Stimulated activated CD4-positive, alpha-beta T cell treated with anti-CD3 and anti-CD28 coated beads, Interleukin-1b, Interleukin-23, amount 100 ng/mL, for 48 hours (primary cell): ENCODE measurements at places on chromosomes 11 and 22.
A peak's percentile ranks its signal among the peaks of the same experiment; 100 is the strongest.

DNA sequence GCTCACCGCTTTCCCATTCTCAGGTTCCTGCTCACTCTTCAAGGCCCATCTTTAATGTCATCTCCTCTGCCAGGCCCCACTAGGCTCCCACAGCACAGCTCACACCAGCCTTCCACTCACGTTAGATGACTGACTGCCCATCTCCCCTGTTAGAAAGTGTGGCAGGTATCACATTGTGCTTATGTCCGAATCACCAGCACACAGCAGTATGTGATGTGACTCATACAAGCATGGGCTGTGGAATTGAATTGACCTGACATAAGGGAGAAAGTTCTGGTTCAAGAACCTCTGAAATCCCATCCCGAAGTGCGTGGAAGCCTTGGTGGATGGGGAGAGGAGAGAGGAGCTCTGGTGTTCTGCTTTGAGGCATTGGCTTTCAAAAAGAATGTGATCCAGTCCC, 6.5 kb downstream of the VSTM5 start:
- no peak for DNase-seq

- DNase-seq = no peak
Measured at GRCh38 chr11:36750349-36750748, 152.3 kb upstream of the RAG2 start.

DNA sequence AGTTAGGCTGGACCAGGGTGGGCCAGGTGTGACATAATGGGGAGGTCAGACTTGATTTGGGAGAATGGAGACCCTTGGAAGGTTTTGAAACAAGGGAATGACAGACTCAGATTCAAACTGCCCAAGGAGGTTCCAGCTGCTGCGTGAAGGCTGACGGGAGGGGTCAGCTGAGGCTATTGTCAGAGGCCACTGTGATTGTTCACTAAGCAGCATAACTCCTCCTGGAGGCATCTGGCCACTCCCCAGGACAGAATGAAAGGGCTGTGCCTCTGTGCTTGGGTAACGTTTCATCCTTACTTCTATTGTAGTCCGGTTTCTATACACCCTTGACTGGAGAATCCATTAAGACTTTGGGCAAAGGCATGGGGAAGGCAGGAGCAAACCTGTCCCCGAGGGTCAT, 126.6 kb downstream of the DSCAML1 start:
- no peak for DNase-seq

DNA sequence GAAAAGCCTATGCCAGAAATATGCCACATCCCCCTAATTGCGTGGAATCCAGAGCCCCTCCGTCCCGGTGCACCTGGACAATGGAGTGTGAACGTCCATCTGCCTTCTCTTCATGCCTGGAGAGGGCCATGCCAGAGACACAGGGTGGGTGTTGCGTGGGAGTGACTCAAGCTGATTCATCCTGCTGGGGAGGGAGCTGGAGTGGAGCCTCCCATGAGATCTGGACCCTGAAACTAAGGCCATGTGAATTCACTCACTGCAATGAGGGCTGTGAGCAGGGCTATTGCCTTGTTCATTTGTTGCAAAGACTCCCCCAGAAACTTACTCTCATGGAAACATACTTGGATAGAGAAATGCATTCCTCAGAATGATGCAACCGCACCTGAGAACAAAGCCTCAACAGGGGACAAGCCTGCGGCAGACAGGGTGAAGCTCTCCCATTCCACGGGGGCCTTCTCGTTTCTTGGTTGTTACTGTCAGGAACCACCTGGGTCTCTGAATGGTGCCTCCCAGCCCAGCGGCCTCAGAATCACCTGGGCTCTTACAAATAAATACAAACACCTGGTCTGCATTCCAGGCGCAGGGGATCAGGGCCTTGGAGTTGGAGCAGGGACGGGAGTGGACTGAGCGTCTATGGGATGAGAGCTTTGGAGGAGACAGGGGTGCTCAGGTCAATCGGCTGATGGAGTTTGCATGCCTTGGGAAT, 1031.2 kb downstream of the BRD1 start:
- DNase-seq = no peak

DNA sequence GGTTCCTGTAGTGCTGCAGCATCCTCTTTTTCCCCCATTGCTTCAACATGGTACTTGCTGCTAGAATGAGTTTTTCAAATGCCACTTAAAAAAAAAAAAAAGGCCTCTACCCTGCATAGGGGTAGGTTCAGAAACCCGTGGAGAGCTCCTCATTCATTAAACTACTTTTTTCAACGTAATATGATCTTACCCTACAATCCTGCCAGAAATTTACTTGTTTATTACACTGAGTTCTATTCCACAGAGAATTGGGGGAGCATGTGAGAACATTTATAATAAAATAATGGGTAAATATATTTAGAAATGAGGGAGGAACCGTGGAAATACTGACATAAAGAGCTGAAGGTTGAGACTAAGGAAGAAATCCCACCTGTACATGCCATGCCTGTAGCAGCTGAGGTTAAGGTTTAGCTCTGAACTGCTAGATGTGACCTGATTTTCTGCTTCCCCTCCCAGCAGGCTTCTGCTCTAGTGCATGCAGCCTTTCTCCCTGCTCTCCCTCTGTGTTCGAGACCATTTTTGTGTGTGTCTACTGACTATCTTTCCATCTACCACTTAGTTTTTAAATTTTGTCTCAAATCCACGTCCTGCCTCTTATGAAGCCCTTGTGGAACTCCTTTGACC, 225.7 kb downstream of the DDX10 start:
- no peak for DNase-seq

DNA sequence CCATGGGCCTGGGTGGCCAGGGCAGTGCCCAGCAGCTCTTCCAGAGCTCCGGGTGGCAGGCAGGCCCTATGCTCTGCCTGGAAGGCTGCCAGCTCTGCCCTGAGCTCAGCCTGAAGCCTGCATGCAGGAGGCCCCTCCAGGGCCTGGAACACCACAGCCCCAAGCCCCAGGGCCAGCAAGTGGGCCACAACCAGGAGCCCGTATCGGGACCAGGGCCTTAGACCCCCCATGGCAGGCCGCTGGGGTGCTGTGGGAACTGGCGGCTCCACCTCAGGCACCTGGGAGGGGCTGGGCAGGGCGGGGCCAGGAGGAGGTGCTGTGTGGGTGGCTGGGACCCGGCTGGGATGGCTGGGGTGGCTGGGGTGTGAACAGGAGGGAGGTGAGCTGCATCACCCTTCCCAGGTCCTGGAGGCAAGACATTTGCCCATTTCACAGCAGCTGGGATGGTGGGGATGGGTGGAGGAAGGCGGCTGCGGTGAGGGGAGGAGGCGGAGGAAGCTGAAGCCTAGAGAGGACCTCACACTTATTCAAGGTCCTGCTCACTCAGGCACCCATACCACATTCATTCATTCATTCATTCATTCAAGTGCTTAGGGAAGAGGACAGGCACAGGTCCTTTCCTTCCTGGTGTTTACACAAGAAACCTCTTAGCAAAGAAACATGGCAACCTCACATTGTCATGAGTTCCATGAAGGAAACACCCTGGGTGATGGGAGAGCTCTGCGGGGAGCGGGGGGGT, at the start of gene KCNK7:
Gene KCNK7, minus strand, starts transcription at position 258 of the 739 bp plus-strand sequence. Its CDS starts 28 bp downstream, at position 230.
- no peak for DNase-seq

DNA sequence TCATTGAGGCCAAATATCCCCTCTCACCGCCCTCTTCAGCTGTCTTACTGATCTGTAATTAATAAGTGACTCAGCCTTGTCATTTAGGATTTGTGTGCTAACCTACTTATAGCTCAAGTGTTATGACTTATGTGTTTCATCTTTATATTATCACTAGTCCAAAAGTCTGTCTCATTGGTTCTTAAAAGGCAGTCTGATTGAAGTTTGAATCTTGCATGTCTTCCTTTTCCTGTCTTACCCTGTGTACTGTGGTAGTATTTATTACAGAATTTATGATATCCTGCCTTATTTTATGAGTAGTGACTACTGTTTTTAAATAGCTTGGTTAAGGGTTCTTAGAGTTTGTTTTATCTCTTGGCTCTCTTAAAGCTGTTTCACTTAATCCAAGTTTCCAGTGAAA, 6.3 kb downstream of the DEPDC7 start:
- DNase-seq = no peak

- no peak for DNase-seq
Measured at GRCh38 chr22:26903030-26903856, 245.9 kb downstream of the MIAT start.

- DNase-seq = no peak
Measured at GRCh38 chr22:33850724-33851123, 69.6 kb downstream of the LARGE1 start.

DNA sequence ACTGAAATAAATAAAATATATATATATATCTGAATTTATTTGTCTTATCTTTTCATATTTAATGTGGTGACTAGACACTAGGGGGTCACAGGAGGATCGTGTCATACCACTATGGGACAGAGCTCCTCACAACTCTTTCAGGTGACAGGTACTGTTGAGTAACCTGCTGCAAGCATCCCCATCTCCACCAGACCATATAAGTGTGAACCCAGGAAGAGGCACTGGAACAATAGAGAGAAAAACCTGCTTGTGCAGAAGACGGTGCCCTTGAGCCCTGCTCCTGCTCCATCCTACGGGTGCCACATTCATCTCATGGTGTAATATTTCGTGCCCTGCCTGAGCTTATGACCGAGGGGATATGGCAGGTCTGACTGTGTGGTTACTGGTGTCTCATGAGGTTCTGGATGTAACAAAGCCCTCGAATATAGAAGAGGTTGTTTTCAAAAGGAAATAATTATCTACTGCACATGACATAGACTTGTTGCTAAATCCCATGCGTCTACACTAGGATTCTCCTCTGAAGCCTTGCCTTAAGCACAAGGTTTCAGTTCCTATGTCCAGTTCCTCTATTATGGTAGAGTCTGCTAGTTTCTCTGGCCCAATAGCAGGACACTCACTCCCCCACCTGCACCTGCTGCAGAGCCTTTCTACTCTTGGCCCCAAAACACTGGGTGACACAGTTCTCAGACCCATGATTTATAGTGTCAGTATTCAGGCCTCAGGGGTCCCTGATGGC, 70.4 kb downstream of the GGTLC2 start:
- DNase-seq = no peak

GRCh38 chr22:23970201-23970641, 3.5 kb downstream of the DDTL start:
- no peak for DNase-seq

DNA sequence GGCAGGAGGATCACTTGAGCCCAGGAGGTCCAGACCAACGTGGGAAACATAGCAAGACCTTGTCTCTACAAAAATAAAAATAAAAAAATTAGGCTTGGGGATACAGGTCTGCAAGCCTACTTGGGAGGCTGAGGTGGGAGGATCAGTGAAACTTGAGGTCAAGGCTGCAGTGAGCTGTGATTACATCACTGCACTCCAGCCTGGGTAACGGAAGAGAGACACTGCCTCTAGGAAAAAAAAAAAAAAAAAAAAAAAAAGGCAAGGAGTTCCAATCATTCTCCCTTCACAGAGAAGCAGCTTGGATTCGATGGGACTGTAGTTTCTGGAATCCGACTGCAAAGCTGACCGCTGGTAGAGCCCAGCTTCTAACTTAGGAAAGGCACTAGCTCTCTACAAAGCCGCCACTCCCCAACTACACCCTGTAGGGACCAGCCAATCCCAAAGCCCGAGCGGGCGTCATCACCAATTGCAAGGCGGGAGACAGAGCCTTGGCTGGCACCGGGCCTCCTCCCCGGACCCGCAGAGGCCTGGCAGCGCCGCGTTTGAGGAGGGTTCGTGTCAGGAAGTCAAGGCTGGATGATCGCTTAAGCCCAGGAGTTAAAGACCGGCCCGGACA, 716 bp upstream of the DDB2 start:
- peak; percentile 91 for DNase-seq

DNA sequence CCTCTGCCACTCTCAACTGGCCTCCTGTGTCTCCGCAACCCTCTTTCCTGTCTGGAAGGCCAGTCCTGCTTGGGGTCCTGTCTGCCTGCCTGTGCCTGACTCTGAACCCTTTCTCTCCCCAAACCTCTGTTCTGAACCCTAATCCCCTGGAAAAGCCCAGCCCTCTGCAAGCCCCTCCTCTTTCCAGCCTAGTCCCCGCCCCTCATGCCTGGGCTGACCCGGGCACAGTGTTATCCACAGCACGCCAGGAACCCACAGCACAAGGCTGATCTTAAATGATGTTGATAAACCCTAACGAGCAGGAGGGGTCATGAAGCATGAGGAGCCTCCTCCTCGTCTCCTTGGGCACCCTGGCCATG, at the start of gene IFITM10:
Gene IFITM10, minus strand, starts transcription at position 115 of the 359 bp plus-strand sequence. CDS start 153 bp downstream, outside the sequence.
- no peak for DNase-seq

DNA sequence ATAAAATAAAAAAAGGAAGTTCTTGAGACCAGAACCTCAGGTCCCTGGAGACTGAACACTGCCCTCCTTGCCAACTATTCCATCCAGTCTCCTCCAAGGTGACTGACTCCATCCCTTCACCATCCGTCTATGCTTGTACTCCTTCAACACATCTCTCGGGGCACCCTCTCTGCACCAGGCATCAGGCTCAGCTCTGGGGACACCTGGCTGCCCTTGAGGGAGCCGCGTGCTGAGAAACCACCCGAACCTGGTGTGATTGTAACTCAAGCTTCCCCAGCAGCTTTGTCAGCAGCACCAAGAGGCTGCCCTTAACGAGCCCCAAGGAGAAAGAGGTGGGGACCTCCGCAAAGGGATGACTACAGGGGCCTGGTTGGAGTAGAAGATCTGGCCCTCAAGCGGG, 1.7 kb downstream of the PTPN5 start:
- no peak for DNase-seq

GRCh38 chr11:110486156-110486555, 56.4 kb downstream of the FDX1 start:
- no peak for DNase-seq

- DNase-seq = peak; percentile 58
Measured at GRCh38 chr11:65426839-65427690, 4.5 kb downstream of the NEAT1 start.

GRCh38 chr22:19996694-19997384, 19.8 kb downstream of the ARVCF start:
- DNase-seq = no peak

DNA sequence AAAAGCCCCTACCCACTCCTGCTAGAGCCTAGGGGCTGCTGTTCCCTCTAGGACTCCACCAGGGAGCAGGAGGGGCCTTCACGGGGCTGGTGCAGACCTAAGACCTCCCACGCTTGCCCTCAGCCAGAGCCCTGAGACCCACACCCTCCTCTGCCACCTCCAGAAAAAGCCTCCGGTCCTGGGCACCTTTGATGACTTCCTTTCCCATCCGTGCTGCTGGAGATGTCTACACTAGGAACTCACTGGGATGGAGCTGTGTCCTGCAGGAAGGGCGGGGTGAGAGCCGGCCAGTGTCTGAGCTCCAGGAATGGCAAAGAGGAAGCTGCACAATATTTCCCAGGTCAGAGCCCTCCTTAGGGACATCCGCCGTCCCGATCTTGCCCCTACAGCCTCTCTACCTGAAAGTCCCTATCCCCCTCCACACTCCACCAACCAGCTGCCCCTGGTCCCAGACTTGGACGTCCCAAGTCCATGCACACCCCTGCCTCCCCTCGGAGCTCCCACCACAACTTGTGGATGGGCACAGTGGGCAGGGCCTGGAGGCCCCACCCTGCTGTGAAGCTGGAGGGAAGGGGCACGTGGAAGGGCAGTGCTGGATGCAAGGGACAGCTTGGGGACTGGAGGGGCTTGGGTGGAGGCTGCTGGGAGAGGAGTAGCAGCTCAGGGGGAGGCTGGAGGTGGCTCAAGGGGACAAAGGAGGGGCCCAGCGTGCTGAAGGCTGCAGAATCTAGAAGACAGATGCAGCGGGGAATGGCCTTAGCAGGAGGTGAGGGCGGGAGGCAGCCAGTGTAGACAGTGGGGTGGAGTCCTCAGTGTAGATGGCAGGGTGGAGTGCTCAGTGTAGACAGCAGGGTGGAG, 13.5 kb upstream of the LRP5 start:
- no peak for DNase-seq
